ENCODE measurements at places on chromosomes 6 and 20. TPM values are rescaled to one million over a fixed set of nuclear protein-coding genes. Genes with fewer than 3 reads are reported as not detected.

Gene TTBK1
- polyA plus RNA-seq, result 0.62 TPM

Gene SRSF12
- 8.6 TPM for polyA plus RNA-seq

Gene PRR18
- 0.15 TPM for polyA plus RNA-seq

Gene HLA-DRA
- polyA plus RNA-seq, result not detected

Gene NPBWR2
- polyA plus RNA-seq, result not detected

Gene PDE10A
- polyA plus RNA-seq, result 20.0 TPM

Gene ID1
- 0.75 TPM for polyA plus RNA-seq

Gene PLN
- not detected for polyA plus RNA-seq

Gene NXT1
- 2.0 TPM for polyA plus RNA-seq

Gene EYS
- 0.91 TPM for polyA plus RNA-seq

Gene RAB32
- polyA plus RNA-seq, result 3.0 TPM

Gene HUS1B
- polyA plus RNA-seq, result not detected

Gene EFCAB8
- polyA plus RNA-seq, result not detected

Gene POU5F1
- polyA plus RNA-seq, result not detected

Gene BPIFB1
- not detected for polyA plus RNA-seq

Gene OR12D3
- not detected for polyA plus RNA-seq

Gene METTL24
- polyA plus RNA-seq, result not detected

Gene OPRL1
- not detected for polyA plus RNA-seq

Gene SIRPD
- not detected for polyA plus RNA-seq

Gene TFAP2D
- not detected for polyA plus RNA-seq

Gene E2F1
- not detected for polyA plus RNA-seq

Gene MAVS
- polyA plus RNA-seq, result 0.88 TPM

Gene AP5S1
- polyA plus RNA-seq, result 9.7 TPM

Gene ZC2HC1B
- not detected for polyA plus RNA-seq

Gene TREM1
- polyA plus RNA-seq, result not detected

Gene KCNK15
- polyA plus RNA-seq, result 2.7 TPM

Gene TP53TG5
- polyA plus RNA-seq, result 3.8 TPM

Gene B3GAT2
- 5.5 TPM for polyA plus RNA-seq

Gene GABRR1
- polyA plus RNA-seq, result 0.85 TPM

Gene LHFPL5
- polyA plus RNA-seq, result not detected

Gene NKX2-4
- not detected for polyA plus RNA-seq

Gene RIPOR3
- not detected for polyA plus RNA-seq

Gene GJA10
- polyA plus RNA-seq, result not detected

Gene R3HDML
- not detected for polyA plus RNA-seq

Gene ENPP1
- polyA plus RNA-seq, result 7.2 TPM

Gene CHRNA4
- 2.5 TPM for polyA plus RNA-seq

Gene SLC22A16
- polyA plus RNA-seq, result not detected

Gene RIMS1
- 10.0 TPM for polyA plus RNA-seq

Gene GSTA3
- not detected for polyA plus RNA-seq

Gene ADGRG6
- polyA plus RNA-seq, result not detected

Gene TJAP1
- polyA plus RNA-seq, result 0.15 TPM

Gene ADGRF1
- not detected for polyA plus RNA-seq

Gene CST2
- not detected for polyA plus RNA-seq
